ENCODE measurements at places on chromosomes 3 and 15.

DNA sequence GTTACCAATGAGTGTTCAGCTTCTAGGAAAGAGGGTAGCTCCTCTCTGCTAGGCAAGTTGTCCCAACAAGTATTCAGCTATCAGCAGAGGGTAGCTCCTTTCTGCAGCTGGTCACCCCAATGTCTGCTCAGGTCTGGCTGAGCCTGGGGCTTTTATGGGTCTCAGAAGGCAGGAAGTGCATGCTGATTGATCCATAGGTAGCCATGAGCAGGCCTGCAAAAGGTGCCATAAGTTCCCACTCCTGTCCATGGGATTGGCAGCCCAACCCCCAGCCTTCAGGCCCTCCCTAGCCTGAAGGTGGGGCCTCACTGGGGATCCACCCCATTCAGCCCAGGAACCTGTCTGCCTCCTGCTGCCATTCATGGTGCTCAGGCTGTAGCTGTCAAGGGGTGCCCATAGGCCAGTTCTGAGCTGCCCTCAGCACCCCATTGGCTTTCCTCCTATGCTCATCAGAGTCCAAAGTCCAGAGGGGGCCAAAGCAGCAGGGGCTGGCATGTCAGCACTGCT, 34.6 kb upstream of the DNAJC13 start:
- no peak for DNase-seq

- no peak for DNase-seq
Observed at GRCh38 chr3:161069511-161070251, 35.5 kb downstream of the B3GALNT1 start.

GRCh38 chr3:111936191-111936841, 42.5 kb upstream of the ABHD10 start:
- no peak for DNase-seq

GRCh38 chr15:63072023-63072650, 29.6 kb downstream of the TPM1 start:
- no peak for DNase-seq

GRCh38 chr15:40483919-40484318, 13.1 kb downstream of the CHST14 start:
- DNase-seq: no peak

- DNase-seq: no peak
Observed at GRCh38 chr3:64619216-64619615, 68.6 kb downstream of the ADAMTS9 start.

GRCh38 chr3:181879926-181880325, 168.2 kb downstream of the SOX2 start:
- no peak for DNase-seq

DNA sequence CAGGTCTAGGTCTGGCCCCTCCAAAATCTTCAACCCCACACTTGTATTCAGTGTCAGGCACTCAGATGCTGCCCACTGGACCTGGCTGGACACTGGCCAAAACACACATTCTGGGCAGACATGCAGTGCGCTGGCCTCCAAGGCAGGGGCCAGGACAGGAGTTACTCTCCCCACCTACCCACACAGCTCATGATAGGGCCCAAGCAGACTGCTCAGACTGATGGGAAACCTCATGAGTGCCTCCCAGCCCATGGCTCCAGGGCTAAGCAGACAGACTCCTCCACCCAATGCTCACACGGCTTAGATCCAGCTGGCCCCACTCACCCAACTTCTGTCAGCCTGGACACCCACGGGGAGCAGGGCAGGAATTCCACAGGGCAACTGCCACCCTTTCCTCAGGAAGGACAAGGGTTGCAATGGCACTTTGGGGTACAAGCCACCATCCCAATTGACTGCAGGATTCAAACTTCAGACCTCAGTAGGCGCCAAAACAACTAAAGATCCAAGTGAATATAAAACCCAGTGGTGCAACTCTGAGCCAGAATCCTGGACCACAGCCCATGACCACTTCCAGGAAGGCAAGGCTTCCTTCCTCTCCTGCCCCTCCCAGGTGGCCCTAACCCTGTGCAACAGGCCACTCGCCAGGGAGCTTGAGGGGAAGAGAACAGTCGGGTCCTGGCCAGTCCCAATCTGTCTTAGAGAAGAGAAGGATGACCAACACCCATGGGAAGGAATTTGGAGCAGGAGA, 1.4 kb downstream of the LTF start:
- no peak for DNase-seq

DNA sequence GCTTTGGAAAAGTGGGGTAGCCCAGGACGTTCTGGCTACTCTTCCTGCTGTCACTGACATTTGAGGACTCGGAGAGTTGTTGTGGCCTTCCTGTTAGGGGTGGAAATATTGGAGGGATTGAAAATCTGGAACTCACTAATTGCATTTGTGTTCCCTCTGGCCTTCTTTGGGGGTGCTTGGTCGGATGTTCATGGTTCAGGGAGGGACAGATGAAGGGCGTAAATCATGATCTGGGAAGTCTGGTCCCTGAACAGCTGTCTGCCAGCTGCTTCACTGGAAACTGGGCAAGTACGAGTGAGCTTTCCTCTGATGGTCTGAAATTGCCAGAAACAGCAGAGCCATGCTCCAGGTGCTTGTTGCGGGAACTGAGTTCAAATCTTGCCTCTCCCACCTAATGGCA, 327.8 kb upstream of the C2CD4B start:
- no peak for DNase-seq

DNA sequence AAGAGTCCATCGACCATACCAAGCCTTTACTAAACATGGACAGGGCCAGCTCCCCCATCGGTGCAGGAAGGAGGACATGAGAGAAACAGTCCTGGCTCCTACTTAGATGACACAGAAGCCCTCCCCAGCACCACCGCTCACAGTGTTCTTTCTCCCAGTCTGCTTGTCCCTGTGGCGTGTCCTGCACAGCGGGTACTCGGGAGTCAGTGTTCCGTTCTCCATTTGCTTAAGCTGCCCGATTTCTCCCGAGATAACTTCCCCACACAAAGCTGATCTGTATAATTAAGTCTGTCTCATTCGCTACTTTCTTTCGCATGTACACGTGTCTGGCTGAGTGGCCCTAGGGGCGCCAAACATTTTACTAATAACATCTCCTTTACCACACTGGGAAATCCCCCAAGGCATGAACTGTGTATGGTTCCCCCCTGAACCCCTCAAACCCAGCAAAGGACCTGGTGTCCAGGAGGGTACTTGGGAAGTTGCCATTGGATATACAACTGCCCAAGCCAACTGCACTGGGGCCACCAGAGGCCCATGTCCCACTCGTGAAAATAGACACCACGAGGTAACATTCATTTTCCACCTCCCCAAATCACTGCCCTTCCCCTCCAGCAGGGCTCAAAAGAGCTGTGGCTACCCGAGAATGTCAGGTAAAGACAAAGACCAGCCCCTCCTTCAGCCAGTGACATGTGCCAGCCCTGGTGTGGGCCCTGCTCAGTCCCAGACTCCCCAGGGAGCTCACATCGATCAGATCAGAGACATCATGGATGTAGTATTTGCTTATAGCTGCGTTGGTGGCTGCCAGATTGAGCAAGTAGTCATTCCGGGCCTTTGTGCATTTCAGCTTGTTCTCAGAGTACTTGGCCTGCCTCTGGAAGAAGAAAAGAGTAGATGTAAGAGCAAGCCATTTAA, 96.5 kb upstream of the RAD18 start:
- no peak for DNase-seq

GRCh38 chr3:33807191-33807590, 8.8 kb downstream of the PDCD6IP start:
- no peak for DNase-seq

DNA sequence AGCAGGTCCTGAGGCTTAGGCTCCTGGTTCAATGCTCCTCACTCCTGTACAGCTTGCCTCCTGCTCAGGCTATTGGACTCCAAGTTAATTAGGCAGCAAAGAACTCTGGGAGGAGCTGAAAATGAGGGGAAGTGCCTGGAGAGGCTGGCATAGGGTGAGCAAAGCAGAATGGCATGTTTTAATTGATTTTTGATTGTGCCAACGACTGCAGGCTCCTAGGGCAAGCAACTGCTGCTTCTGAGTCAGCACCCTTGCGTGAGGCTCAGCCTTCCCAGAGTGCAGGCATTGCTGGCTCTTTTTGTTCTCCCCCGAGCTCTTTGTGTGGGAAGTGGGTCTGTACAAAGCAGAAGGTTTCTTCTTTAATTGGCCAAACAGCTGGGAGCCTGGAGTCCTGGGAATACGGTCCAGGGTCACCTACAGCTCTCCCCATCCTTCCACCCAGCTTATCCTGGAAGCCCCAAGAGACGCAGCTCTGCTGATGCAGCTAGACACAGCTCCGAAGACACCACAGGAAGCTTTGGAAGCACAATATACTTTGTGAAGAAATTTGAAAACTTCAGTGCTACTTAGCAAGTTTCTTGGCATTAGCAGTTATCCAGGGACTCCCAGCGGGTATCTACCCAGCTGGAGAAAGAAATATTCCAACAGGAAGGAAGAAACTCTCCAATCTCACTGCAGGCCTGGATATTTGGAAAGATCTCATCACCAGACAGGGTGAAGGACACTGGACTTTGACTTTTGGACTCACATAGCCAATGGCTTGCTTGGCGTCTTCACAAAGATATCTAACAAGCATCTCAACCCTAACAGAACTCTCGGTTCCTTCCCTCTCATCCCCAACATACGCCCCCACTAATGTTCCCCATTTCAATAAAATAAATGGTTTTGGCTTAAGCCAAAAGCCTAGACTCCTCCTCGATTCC, 76.8 kb downstream of the BDH1 start:
- no peak for DNase-seq

GRCh38 chr3:49013113-49013737, 5.2 kb downstream of the DALRD3 start:
- DNase-seq: no peak

DNA sequence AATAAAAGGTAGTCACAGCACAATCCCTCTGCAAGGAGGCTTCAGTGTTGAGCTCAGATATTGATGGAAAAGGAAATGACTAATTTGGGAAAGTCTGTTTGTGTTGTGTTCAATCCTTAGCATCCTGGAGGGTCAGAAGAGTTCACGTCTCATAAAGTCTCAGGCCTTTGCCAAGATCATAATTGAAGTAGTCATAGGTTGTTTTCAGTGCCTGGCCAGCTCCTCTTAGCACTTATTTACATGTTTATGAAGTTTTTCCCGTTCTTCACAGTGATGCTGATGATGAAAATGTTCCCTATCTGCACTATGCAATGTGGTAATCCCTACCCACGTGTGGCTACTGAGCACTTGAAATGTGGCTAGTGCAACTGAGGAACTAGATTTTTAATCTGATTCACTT, 61.6 kb upstream of the TGFBR2 start:
- DNase-seq: no peak

GRCh38 chr15:66692808-66693596, 9.0 kb upstream of the SMAD6 start:
- DNase-seq: no peak

DNA sequence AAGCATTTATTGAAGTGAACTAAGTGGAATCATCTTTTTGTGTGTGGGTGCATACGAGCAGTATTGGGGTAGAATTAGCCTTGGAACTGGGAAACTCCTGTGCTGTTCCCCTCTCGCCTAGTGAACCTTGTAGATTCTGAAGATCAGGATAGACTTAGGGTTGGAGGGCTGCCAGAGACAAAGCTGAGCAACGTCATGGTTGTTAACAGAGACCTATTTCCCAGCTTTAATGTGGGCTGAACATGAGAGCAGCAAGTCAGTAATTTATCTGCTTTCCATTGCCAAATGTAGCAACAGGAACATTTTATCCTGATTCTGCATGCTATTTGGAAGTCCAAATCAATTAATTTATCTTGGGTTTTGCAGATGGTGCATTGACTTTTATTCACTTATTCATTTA, 246.6 kb downstream of the IL20RB start:
- no peak for DNase-seq

- peak; percentile 19 for DNase-seq
Observed at GRCh38 chr3:39361252-39361927, 21.8 kb upstream of the SLC25A38 start.

DNA sequence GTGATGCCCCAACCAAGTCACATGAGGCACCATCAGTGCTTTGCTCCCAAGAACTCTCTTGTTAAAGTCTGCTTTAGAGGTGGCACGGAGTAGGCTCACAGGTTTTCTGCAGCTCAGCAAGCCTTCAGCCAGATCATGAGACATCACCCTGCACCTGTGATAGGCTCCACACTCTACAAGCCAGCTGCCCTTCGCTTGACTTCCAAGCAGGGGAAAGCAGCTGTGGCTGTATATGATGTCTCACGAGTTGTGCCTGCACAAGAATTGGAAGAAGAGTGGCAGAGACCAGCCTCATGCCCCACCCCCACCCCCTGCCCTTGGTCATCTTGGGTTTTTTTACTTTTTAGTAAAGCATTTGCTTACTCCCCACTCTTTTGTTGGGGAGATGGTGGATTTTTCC, 22.5 kb downstream of the MRPS11 start:
- no peak for DNase-seq

GRCh38 chr15:39907216-39907615, 12.8 kb downstream of the GPR176 start:
- DNase-seq: no peak

DNA sequence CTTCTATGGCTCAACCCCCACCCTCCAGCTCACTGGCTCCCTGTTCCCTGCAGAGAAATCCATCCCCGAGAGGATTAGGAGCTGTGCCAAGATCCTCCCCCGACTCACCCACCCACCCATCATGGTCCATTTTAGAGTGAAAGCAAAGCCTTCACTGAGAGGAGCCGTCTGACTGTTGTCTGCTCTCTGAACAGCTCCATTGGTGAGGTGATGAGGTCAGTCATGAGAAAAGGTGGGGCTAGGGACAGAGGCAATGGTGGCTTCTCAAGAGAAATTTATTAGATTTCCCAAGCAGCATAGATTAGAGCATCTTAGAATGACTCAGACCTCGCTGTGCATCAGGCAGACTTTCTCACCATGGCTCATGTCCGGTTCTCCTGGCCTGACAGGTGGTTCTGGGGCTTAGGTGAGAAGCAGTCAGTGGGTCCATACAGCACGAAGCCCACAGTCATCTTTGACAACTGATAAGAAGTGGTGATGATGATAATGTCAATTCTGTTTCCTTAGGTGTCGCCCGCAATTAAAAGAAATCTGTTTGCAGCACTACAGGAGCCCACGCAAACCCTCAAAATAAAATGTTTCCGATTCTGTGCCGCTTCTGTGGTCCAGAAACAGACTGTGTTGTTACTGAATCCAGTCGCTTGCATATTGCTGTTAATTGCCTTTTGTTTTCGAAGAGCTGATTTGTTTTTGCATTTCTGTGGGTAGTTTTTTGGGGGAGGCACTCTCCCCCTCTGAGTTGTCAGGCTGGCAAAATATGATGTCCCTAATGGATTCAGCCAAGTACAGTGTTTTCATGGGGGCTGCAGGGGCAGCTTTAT, 24.8 kb upstream of the RHO start:
- no peak for DNase-seq

GRCh38 chr15:53566912-53567311, 192.6 kb downstream of the WDR72 start:
- DNase-seq: no peak

- no peak for DNase-seq
Observed at GRCh38 chr3:101802179-101802578, 23.2 kb downstream of the NXPE3 start.

Data from stimulated activated CD4-positive, alpha-beta T cell treated with anti-CD3 and anti-CD28 coated beads, Interleukin-12 subunit alpha, Interleukin-12 subunit beta, amount 100 ng/mL, for 4 hours (primary cell).